ENCODE measurements at places on chromosomes 12 and 14.

GRCh38 chr14:85644211-85644610 lies 114.3 kb downstream of the FLRT2 start:
- DNase-seq = no peak

GRCh38 chr12:25924491-25925001 lies 33.9 kb upstream of the RASSF8 start:
- DNase-seq = no peak

DNA sequence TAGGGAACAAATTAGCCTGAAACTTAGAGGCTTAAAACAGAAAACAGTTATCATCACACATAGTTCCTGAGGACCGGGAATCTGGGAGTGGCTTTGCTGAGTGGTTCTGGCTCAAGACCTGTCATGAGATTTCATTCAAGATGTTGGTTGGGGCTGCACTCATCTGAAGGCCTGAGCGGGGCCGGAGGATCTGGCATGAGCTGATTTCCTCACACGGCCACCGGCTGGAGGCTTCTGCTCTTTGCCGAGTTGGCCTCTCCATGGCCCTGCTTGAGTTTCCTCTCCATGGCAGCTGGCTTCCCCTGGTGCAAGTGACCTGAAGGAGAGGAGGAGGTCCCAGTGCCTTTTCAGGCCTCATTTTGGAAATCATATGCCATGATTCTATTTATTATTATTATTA lies 128.1 kb downstream of the PAPOLA start:
- DNase-seq = no peak

- DNase-seq = no peak
These were observed 313.3 kb upstream of the SFSWAP start for GRCh38 chr12:131397493-131398181.

DNA sequence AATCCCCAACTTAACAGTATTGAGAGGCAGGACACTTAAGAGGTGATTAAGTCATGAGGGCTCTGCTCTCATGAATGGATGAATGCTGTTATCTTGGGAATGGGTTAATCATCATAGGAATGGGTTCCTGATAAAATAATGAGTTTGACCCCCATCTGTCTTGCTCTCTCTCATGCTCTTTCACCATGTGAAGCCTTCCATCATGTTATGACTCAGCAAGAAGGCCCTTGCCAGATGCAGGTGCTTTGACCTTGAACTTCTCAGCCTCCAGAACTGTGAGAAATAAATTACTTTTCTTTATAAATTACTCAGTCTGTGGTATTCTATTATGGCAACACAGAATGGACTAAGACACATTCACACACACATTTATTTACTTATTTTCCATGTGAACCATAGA lies 89.0 kb upstream of the PPM1H start:
- DNase-seq = no peak

DNA sequence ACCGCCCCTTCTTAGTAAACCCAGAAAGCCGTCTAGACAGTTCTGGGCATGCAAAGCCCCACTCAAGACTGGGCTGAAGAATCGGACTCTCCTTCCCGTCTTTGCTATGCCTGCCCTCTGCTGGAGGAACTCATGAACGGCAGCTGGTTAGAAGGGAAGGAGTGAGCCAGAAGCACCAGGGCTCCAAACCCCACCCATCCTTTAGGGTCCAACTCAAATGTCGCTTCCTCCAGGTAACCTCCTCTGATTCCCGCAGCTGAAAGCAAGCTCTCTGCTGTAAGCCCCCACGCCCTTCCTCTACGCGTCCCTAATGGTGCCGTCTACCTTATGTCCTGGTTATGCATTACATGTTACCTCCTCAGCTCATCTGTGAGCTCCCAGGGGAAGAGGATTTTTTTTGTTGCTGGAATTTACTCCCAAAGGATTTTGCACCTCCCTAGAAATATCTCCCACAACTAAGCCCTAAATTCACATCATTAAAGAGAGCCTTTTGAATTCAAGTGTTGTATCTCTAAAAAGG lies 59.0 kb upstream of the SCN8A start:
- DNase-seq = peak; percentile 58

- DNase-seq = no peak
These were observed 287.3 kb upstream of the FLRT2 start for GRCh38 chr14:85242666-85243065.

DNA sequence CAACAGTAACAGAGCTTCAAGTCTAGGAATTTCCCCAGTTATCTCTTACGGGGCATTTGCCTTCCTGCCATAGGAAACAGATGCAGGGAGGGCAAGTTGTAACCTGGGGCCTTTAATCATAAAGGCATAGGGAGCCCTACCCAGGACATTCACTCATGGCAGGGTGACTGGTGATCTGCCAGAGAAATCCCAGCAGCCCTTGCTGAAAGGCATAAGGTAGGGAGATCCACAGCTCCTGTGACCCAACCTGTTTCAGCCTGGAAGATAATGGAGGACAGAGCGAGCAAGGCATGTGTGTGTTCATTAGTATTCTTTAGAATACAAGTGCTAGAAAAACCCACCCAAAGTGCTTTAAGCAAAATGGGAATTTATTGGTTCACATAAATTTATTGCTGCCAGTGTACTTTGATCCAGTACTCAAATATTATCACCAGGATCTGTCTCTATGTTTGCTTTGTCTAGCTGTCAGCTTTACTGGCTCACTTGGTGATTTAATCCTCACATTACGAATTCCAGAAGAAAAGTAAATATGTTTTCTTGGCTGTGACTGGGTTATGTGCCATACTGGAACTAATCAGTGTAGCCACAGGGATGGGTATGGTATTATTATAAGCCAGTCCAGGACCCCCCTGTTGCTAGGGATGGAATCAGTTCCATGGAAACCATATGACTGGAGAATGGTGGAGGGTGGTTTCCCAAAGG lies 21.1 kb upstream of the AKAP6 start:
- no peak for DNase-seq

DNA sequence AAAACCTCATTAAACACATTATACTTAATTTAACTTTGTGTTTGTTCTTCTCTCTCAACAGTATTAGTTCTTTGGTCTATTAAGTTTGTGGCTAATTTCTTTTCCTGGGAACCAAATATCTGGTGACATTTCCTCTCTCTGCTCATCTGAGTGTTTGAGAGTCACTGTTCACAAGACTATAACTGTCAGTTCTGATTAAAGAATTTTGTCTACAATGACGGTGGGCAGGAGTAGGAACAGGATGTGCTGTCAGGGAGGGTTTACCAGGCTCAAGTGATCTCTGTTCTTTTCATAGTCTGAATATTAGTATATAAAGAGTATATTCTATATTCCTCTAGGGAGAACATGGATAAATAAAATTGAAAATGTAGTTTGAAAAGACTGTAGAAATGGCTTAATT lies 92.9 kb downstream of the ALG10B start:
- DNase-seq = no peak

DNA sequence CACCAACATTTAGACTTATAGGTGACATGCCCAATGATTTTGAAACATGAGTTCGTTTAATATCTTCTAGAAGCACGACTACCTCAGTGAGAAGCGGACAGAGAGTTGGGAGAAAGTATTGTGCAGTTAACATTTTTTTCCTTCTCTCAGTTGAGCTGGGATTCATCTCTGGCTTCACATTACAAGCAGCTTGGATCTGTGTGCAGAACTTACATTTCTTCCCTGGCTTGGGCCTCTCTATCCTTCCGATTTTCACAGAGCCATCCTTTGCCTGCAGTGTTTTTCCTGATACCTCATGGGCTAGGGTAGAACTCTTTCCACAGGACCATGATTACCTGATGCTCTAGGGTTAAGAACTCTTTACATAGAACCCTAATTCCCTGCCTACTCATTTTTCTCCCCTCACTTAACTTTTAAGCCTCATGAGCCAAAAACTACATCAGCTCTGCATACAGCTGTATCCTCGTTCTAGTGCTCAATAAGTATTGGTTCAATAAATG lies 86.5 kb downstream of the FLRT2 start:
- DNase-seq = no peak

DNA sequence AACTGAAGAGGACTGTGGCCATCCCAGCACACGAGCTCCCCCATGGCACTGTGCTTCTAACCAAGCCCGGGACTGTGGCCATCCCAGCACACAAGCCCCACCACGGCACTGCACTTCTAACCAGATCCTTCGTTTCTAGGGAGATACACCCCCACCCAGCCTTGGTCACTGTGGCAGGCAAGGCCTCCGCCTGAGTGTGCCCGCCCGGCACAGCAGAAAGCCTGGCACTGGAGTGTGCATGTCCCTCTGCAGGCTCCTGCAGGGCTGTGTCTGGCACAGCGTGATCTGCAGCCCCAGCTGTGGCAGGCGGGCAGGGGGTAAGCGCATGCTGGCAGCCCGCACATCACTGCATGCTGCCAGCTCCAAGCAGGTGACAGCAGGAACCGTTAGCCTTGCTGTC lies 49.8 kb downstream of the CCDC85C start:
- DNase-seq = no peak

GRCh38 chr14:75430116-75430515 lies 2.3 kb downstream of the JDP2 start:
- no peak for DNase-seq

DNA sequence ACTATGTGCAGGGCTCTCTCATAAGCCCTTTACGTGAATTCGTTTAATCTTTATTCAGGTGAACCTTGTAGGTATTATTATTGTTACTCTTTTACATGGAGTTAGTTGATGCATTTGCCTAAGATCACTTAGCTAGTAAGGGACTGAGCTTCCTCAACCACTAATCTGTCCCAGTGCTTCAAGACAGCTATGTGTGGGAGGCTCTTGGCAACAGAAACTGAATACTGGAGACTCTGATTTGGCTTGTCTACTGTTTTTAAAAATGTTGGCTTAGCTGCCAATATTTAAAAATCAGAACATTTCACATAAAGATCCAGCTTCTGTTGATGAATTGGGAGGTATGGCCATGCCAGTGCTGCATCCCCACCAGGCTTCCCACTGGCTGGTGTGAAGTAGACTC lies 6.8 kb downstream of the KNTC1 start:
- DNase-seq = no peak

- no peak for DNase-seq
These were observed 113.0 kb upstream of the DAAM1 start for GRCh38 chr14:59075506-59075905.

DNA sequence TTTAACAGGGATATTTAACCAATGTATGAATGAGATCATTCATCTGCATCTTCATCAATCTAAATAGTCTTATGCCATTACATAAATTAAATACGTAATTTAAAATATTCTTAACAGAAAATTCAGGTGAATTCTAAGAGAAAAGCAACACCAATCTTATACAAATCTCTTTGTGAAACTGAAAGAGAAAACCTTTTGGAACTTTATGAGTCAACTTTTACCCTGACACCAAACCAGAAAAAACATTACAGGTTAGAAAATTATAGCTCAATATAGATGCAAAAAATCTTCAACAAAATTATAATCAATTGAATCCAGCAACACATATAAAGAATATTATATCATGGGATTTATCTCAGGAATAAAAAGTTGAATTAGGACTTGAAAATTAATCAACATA lies 3.4 kb downstream of the GLIPR1L1 start:
- DNase-seq = no peak

DNA sequence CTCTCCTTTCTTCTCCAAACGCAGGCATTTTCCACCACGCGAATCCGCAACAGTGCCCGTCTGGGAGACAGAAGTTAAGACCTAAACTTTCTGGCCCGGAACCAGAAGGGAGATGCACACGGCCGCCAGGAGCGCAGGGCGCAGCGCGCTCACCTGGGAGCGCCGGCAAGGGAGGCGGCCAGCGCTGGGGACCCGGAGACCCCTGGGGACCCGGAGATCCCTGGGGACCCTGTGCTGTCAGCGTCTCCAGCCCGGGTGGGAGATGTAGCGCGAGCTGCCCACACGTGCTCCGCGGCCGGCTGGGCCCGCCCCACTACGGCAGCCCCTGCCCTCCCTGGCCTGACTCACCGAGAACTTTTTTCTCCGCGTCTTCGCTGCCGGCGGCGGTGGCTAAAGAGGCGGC lies 620 bp downstream of the YBX3 start:
- DNase-seq = peak; percentile 17

DNA sequence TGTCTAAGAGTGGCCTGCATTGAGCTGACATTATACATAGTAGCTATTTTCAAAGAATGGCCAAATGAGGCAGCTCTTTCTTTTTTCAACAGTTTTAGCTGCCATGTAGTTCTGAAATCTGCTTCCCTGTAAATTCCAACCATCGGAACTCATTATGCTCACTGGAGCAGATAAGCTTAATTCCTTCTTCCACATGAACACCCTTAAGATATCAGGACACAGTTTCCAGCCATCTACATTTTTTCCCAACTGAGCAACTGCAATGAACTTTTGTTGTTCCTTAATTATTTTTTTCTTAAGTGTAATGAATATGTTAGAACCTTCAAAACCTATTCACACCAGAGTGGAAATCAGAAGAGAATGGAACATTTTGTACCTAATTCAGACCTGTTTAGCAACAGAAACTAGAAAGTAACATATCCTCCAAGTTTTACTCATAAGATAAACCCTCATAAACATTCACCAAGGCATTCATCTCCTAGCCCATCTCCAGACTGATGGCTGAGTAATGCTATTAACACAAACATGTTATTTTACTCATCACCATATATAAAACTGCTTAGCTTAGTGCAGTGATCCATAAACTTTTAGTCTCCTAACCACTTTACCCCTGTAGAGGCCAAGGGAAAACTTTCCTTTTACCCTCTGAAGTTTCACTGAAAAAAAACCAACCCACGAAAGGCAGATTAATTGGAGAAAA lies 296.1 kb upstream of the SYT1 start:
- DNase-seq = no peak

GRCh38 chr12:93921521-93921920 lies 226.9 kb upstream of the PLXNC1 start:
- DNase-seq = no peak

GRCh38 chr12:112595410-112595809 lies 176.7 kb downstream of the PTPN11 start:
- no peak for DNase-seq

GRCh38 chr14:51789114-51789513 lies 71.3 kb upstream of the GNG2 start:
- DNase-seq = no peak

GRCh38 chr12:85507456-85507855 lies 227.4 kb downstream of the ALX1 start:
- no peak for DNase-seq

DNA sequence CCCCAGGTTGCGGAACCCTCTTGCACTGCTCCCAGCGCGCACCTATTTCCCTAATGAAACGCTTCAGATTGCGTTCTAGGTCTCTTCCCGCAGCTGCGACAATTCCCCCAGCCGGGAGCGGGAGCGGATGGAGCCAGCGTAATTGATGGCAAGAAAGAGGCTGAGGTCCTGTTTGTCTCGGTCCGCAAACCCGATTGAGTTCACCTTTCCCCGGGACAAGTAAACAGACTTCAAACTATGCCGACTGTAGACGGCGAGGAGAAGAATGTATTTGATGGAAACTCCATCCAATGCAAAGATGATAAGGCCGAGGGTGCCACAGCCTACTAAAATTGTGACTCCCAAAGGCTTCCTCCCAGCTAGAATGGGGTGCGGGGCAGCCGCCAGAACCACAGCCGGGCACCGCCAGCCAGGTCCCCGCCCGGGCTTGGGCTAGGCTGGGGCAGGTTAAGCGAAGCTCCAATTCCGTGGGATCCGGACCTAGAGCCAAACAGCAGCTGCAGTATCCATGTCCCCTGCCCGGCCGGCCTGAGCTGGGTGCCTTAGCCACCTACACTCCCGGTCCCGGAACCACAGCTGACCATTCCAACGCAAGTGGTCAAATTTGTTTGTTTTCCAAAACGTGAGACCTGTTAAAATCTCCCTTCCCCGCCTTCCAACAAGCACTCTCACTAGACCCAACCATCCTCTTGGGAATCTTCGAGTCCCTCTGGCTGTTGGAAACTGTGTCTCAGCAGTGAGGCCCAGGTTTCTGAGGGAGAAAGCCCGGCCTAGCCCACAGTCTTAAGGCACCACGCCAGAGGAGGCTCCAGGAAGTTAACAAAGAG lies 5.5 kb downstream of the NKX2-1 start:
- no peak for DNase-seq
